Right renal cortex interstitium (tissue), 3 donors: ENCODE measurements at places on chromosomes 6 and 20. TPM values are rescaled to one million over a fixed set of nuclear protein-coding genes. Genes with fewer than 3 reads are reported as not detected.

The MYO6 gene
- 111 TPM for polyA plus RNA-seq

The CALHM4 gene
- polyA plus RNA-seq: 1.3 TPM

The CDSN gene
- polyA plus RNA-seq: not detected

The PRSS35 gene
- 43.0 TPM for polyA plus RNA-seq

The PRDM1 gene
- 3.4 TPM for polyA plus RNA-seq

The ADTRP gene
- polyA plus RNA-seq: 1.7 TPM

The PLA2G7 gene
- 2.9 TPM for polyA plus RNA-seq

DNA sequence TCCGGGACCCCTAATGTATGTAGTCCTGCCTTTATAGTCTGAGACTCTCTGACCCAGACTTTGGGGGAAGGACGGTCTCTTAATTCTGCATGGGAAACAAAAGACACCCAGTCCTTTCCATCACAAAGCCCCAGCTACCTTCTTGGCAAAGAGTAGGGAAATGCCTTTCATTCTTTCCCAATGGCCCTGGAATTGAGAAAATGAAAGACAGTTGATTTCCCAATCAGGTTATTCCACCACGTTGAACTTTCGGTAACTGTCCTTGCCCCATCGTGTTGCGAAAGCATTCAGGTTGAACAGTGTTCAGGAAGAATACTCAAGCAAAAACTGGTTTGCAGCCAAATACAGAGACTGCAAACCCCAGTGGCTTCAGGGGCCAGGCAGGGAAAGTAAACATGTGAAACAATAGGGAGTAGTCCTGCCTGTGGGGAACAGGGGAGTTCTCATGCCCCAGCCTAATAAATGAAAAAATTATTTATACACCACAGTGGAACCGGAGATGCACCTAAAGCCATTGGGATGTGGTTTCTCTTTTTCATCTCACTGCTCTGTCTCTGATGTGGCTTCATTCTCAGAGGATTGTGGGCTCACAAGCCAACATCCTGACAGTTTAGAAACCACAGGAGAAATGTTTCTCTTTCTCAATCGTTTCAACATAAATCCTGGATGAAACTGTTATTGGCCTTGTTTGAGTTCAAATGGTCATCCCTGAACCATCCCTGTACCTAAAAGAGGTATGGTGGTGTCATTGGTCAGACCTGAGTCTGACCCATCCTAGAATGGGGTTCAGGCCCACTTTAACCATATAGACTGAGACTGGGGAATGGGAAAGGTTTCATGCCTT, 44.2 kb upstream of the SLC9A8 start:
- no peak for DNase-seq

- DNase-seq: no peak
Observed at GRCh38 chr20:61437280-61438206, 185.5 kb downstream of the CDH4 start.

DNA sequence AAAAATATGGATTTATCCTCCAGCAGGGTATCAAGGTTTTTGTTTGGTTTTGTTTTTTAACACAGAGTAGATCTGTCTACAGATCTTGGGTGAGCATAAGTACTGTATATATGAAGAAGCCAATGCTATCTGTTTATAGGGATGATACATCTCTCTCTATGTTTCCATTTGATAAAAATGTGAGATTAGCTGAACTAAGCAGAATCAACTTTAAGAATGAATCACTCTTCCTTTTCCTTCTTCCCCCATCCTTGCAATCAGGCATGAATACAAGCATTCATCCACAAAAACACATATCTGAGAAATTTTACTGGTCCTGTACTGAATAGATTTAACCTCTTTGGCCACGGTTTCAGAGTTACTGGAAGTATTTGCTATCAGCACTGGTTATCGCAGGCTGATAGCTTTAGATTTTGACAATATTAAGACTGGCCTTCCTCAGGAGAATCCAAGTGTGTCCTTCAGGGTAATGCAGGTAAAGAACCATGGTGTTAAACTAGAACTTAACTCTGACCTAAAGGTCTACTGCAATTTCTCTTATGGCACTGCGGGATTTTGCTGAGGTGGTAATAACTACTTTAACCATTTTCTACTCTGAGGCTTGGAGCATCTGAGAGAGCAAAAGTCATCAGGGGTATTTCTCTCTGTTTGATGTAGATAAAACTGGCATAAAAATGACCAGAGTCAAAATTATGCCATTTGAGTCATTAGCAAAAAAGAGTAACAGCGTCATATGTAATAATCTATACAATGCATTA, 1.5 kb downstream of the SNAP25 start:
- no peak for DNase-seq

DNA sequence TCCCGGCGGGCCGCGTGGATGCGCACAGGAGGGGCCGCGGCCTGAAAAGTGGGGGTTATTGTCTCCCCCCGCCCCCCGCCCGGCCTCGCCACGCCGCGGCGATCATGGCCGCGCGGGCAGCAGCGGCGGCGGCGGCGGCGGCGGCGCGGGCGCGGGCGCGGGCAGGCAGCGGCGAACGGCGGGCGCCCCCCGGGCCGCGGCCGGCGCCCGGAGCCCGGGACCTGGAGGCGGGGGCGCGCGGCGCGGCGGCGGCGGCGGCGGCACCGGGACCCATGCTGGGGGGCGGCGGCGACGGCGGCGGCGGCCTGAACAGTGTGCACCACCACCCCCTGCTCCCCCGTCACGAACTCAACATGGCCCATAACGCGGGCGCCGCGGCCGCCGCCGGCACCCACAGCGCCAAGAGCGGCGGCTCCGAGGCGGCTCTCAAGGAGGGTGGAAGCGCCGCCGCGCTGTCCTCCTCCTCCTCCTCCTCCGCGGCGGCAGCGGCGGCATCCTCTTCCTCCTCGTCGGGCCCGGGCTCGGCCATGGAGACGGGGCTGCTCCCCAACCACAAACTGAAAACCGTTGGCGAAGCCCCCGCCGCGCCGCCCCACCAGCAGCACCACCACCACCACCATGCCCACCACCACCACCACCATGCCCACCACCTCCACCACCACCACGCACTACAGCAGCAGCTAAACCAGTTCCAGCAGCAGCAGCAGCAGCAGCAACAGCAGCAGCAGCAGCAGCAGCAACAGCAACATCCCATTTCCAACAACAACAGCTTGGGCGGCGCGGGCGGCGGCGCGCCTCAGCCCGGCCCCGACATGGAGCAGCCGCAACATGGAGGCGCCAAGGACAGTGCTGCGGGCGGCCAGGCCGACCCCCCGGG, 637 bp downstream of the ARID1B start:
- no peak for DNase-seq

- DNase-seq: no peak
Observed at GRCh38 chr6:118288355-118289124, 259.6 kb upstream of the PLN start.

DNA sequence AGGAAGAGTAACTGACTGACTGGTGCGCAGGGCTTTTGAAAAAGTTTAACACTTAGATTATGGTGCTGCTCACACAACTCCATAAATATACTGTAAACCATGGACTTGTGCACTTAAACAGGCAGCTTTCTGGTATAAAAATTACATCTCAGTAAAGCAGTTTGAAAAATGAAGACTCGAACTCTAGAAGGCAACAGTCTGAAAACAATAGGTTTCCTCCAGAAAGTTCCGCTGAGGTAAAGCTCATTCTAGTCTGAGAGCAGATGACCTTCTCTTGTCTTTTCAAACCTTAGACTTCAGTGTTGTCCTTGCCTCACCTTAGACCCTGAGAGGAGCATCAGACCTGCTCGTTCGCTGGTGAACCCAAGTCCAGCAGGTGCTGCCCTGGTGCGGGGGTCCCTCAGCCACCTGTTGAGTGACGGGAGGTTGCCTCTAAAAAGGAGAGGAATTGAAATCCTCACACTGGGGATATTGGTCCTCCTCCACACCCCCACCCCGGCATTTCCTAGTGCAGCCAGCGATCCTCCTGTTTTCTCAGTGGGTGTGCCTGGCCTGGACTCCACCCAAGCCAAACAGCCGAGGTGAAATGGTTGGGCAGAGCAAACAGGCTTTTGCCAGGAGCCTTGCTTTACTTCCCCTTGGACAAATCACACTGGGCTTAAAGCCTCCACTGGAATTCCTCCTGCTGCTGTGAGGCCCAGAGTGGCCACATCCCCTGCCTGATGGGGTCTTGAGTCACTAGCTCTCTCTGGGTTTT, 14.7 kb upstream of the PYGB start:
- no peak for DNase-seq

- no peak for DNase-seq
Observed at GRCh38 chr20:40639132-40639531, 49.9 kb downstream of the MAFB start.

- DNase-seq: no peak
Observed at GRCh38 chr6:119978274-119978889, 628.8 kb upstream of the MAN1A1 start.

DNA sequence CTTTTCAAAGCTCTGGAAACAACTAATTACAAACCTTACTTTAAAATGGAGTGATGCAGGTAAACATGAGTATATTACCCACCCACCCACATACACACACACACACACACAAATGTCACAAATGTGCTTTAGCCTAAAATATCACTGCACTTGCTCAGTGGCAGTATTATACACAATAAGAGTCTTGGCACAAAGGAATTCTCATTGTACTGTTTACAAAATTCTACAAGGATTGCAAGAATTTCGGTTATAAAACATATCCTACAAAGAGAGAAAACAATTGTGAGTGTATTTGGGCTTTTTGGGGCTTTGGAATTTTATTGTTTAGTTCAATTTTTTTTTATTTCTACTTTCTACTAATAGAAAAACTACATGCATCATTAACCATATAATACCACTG, 113.2 kb upstream of the BEND6 start:
- DNase-seq: no peak

GRCh38 chr6:166145751-166146150, 21.9 kb downstream of the TBXT start:
- DNase-seq: no peak

- DNase-seq: no peak
Observed at GRCh38 chr20:51285684-51286083, 256.8 kb downstream of the NFATC2 start.

DNA sequence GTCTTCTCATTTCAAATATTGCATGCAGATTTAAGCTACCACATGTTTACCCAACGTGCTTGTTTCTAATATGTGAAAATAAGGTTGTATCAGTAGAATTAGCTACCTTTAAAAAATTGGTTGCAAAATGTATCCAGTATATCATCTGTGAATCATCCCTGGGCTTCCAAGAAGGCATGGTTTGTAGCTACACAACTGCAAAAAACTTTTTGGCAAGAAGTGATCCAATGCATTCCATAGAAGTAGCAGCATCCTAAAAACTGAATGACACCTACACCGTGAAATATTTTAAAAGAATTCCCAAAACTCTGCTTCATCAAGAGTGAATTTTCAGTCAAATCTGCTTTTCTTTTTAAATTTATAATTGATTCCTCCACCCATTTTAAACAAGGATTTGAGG, 89.1 kb downstream of the AIG1 start:
- DNase-seq: no peak

DNA sequence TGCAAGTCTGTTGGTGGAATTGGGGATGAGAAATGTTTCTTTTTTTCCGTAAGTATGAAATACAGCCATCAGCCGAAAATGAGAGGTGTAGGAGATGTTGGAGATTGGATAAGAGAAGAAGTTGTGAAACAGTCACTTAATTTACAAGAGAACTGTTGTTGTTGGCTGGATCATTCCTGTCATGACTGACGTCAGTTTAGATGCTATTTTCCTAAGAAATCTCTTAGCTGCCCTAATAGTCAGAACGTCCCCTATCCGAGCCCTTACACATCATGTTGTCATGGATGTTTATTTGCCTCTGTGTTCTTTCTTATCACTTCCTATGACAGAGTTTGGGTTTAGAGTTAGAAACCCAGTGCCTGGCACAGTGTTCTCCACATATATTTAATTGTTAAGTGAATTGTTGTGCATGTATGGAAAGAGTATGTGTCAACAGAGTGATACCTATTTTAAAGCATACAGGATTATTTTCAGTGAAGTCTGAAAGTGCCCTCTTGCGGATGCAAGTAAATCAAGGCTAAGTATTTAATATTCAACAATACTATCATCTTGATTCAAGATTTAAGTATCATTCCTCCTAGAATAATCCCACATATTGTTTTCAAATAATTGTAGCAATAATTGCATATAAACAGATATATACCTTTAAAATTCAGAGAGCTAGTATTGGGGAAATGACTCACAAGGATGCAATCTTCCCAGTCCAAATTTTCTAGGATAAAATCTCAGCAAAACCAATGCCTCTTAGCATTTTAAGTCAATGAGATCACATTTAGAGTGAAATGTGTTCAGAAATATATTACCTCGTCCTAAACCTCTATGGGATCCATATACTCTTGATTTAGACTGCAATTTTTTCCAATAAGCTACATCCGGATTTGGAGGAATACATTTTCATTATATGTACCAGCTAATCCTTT, 309.9 kb upstream of the NOX3 start:
- no peak for DNase-seq

DNA sequence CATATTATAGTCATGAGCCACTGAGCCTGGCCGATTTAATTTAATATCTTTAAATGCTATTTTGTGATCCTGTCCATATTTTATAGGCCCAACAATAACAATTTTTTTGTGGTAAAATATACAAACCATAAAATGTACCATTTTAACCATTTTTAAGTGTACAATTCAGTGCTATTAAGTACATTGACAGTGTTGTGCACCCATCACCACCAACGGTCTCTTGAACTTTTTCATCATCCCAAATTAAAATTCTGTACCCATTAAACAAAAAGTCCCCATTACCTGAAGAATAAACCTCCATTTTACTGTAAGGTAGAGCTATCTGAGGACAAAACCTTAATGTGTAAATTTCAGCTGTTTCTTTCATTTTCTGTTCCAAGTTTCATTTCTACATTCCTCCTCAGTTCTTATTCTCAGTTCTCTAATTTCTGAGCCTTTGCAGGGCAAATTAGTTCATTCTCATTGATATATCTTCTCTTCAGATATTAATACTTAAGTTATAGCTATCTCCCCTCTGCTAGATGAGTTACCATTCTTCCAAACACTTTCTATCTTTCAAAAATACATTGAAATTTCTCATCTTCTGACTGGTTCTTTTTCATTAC, 10.3 kb downstream of the MTO1 start:
- no peak for DNase-seq

GRCh38 chr20:8935878-8936277, 133.0 kb upstream of the PLCB4 start:
- DNase-seq: no peak
